CD8-positive, alpha-beta T cell (primary cell): ENCODE measurements at places on chromosomes 11 and 22.

DNA sequence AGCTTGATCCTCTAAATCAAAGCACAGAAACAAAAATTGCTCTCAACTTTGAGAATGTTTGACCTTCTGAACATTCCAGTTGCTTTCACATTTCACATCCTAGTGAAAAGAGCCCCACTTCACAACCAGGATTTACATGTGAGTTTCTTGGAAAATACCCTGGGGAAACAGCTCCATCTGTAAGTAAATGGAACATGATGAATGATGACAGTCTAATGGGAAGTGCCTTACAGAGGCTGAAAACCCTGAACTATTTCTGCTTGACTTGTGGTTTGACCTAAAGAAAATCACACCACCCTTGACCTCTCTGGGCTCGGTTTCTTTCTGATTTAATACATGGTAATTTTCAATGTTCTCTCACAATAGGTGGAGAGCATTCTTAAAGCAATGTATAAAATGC lies 499.4 kb upstream of the API5 start:
- DNase-seq = no peak

- DNase-seq = no peak
Observed at GRCh38 chr11:19355601-19356000, 114.9 kb upstream of the E2F8 start.

GRCh38 chr11:115501502-115501892 lies 2.7 kb downstream of the CADM1 start:
- no peak for DNase-seq

DNA sequence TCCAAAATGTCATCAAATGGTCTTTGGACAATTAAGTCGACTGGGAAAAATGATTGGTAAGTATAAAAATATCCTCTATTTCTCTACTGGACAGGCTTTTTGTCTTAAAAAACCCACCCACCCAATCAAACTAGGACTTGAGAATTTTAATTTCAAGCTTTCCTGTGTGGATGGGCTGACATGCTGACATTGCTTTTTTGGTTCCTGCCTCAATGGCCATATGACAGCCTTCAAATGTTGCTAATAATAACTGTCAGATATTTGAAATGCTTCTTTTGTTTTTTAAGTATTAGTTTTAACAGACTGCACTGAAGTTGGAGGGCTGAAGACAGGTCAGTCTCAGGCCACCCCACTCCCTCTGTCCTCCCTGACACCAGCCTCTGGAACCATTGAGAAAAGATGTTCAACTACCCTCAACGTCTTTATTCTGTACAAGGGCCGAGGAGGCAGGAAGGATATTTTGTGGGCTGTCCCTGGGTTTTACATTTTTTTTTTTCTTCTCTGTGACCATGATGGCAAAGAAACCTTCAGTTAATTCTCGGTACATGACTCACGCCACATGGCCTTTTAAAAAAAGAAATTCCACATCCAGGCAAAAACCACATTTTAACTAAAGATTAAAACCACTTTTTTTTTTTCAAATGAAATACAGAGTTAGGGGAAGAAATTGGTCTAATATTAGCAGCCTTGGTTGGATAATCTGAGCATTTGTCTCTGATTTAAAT lies 130.4 kb downstream of the SLC1A2 start:
- DNase-seq = no peak

- no peak for DNase-seq
Observed at GRCh38 chr11:96219981-96220623, 122.9 kb downstream of the MAML2 start.

DNA sequence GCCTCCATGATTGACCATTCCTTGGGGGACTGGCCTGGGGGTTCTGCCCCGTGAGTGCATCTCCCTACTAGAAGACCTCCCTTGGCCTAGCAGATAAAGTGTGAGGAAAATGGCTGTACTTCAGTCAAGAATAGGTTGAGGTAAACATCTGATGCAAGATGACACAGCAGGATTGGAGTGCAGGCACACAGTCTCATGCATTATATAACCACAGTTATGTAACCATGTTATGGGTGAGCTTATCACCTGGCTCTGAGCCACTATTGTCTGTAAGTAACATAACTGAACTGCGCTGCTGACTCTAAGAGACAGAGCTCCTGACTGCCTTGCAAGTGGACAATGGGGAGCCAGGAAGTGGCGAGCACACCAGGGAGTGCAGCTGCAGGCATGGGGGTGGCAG lies 378.7 kb upstream of the ANO5 start:
- no peak for DNase-seq

DNA sequence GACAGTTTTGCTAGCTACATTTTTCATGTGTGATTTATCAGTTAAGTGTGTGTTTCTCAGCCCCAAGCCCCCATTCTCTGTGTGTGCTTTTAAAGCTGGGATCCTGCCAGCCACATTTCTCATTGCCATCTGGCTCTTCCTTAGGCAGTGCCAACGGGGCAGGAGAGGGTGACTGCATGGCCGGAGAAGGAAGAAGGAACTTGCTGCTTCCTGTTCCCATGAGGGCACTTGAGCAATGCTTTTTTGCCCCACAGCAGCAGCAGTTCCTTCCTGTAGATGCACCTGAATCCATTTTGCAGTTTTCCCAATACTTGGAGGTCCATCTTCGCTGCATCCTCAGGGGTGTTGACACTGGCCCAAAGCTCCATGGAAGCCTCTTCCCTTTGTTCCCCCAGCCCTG lies 37.5 kb downstream of the TNRC6B start:
- DNase-seq = no peak

GRCh38 chr11:24896118-24896835 lies 399.4 kb downstream of the LUZP2 start:
- DNase-seq = no peak

- DNase-seq = no peak
Observed at GRCh38 chr11:120128392-120129119, 9.4 kb downstream of the TRIM29 start.
